B cell (primary cell): ENCODE measurements at places on chromosomes 4 and X. TPM values are rescaled to one million over a fixed set of nuclear protein-coding genes. Genes with fewer than 3 reads are reported as not detected.
A peak's percentile ranks its signal among the peaks of the same experiment; 100 is the strongest.

Gene TLR10
- 24.9 and 48.0 TPM in 2 replicates for polyA plus RNA-seq

- DNase-seq = peak; percentile 5
Observed at GRCh38 chrX:154719132-154719675, 31.7 kb downstream of the GAB3 start.

DNA sequence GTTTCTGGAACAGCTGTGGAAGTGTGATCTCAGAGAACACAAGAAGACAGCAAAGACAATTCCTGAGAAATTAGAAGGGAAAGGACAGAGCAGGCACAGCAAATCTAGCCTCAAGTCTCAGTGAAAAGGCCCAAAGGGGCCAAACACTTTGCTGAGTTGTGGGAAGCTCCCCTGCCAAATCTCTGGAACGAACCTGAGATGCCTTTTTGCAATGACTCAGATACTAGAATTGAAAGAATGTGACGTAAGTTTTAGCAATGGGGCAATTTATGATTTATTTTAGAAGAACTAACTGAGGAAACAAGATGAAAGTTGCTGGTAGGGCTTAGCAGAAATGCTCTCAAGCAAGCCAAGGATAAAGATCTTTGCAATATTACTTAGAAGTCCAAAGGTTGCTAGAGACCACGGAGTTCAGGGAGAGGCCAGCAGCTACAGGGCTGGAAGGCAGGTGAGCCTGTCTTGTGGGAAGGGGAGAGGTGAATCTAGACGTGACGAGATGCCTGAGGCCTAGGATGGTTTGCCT, 92.8 kb downstream of the AMELX start:
- no peak for DNase-seq

Gene FTHL17
- polyA plus RNA-seq = not detected in 2 replicates

- DNase-seq = no peak
Observed at GRCh38 chr4:121304893-121305292, 75.9 kb downstream of the QRFPR start.

Gene RASSF6
- 0.95 and 1.4 TPM in 2 replicates for polyA plus RNA-seq

Gene SRPX2
- polyA plus RNA-seq = not detected in 2 replicates

DNA sequence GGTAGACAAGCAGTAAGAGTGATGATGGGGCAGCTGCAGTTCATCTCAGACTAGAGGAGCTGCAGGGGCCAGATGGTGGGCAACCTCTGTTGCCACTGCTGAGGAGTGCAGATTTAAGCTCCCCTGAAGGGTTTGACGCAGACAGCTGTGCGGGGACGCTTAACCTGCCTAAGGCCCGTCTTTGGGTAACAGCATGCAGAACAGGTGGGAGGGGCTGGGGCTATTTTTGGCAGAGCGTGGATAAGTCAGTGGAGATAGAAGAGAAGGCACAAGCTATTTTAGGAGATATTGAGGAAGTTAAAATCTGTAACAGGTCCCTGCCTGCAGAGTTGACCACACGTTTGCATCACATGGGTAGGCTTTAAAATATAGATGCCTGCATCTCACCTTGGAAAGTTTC, 10.5 kb downstream of the CD99 start:
- DNase-seq = peak; percentile 58

GRCh38 chr4:40976343-40976742, 226.6 kb downstream of the NSUN7 start:
- peak; percentile 26 for DNase-seq

Gene FATE1
- polyA plus RNA-seq = not detected in 2 replicates

GRCh38 chr4:14644580-14645282, 357.6 kb upstream of the CPEB2 start:
- DNase-seq = no peak

Gene VSIG4
- polyA plus RNA-seq = 0.09 and 0.30 TPM in 2 replicates

Gene MAGEA9B
- polyA plus RNA-seq = 0.04 TPM in 1 of 2 replicates, not detected in the other

GRCh38 chrX:109826954-109827708, 94.1 kb upstream of the ACSL4 start:
- DNase-seq = no peak

Gene IL2RG
- polyA plus RNA-seq = 349 and 419 TPM in 2 replicates

DNA sequence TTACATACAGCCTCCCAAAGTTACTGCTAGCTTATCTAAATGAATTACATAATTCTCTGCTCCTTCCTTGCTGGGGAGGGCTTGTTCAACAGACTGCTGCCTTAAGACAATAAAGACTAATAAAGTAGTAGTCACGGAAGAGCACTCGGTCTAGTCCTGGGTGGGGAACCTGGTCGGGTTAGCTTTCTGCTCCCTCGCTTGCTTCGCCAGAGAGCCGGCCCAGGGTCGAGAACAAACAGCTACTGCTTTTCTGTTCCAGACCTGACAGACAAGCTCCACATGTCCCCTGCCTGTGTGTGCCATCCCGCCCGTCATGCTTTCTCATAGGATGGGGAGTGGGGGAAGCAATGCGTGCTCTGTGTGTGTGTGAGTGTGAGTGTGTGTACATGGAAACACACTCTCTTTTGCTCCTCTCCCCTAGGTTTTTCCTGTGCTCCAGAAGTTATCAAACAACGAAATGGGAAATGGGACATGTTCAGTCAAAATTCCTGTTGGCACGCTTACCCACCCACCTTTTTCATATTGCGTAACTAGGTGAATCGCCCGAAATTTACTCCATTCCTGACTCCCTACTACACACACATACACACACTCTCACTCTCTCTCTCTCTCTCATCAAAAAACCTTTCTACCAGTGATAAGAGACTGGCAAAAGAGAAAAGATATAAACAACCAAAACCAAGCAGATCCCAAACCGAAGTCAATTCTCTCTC, 1.3 kb downstream of the NPY1R start:
- no peak for DNase-seq
